GM12891 (cell line): ENCODE measurements at places on chromosomes 1 and 21.

- DNase-seq, result no peak
Measured at GRCh38 chr1:205458777-205459566, 3.1 kb upstream of the BLACAT1 start.

- DNase-seq, result no peak
Measured at GRCh38 chr1:39262802-39263201, 58.3 kb downstream of the MACF1 start.

DNA sequence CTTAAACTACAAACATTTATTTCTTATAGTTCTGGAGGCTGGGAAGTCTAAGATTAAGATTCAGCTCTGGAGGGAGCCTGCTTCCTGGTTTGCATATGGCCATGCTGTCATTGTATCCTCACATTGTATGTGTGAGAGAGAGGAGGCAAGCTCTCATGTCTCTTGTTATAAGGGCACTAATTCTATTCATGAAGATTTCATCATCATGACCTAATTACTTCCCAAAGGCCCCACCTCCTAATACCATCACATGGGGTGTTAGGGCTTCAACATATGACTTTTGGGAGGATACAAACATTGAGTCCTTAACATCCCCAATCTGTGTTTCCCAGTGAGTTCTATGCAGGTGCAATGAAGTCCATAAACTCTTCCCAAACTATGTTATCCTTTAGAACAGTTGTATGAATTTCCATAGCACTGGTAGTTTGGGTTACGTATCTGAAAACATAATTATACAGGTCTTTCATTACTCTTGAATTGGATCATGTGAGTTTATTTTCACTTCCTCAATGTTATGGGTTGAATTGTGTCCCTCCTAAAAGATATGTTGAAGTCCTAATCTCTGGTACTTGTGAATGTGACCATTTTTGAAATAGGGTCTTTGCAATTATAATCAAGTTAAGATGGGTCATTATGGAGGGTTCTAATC is 124.2 kb downstream of the RUNX1 start:
- no peak for DNase-seq

- DNase-seq, result no peak
Measured at GRCh38 chr1:118217141-118217838, 32.3 kb upstream of the SPAG17 start.

DNA sequence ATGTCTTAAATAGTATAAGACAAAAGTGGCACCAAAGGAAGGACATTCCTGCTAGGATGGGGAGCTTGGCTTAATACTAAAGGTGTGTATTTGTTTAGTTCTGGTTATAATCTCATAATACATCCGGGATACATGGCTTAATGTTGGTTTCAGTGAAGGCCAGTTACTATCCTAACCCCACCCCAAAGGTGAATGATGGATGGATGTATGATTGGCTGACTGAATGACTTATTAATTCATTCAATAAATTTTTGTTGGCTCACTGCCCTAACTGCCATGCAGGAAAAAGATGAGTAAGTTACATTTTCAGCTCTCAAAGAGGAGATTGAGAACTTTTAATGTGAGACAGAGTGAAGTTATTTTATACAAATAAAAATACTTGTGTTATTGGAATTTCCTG is 52.2 kb downstream of the PHACTR4 start:
- no peak for DNase-seq

GRCh38 chr1:24190983-24191461 is 3.9 kb upstream of the IFNLR1 start:
- no peak for DNase-seq

DNA sequence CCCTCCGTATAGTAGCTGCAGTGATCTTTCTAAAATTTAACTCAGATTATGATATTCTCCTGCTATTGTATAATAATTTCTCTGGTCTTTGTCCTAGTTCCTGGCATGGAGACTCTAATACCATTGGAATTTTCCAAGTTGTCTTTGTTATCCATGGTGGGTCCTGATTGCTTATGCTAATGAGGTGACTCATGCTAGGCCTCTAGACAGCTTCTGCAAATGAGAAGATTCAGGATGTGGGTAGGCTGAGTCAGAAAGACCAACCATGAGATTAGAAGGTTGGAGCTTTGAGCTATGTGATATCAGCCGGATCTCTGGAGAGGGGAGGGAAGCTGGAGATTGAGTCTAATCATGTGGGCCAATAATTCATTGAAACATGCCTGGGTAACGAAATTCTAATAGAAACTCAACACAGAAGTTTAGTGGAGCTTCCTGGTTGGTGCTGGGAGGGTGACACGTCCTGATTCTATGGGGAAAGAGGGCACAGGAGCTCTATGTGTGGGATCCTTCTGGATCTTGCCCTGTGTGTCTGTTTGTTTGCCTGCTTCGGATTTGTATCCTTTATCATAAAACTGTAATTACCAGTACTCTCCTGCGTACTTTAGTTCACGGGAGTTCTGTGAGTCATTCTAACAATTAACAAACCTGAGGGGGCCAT is 73.2 kb upstream of the CNIH3 start:
- DNase-seq, result no peak

- no peak for DNase-seq
Measured at GRCh38 chr1:206796116-206796515, 23.8 kb upstream of the IL10 start.

GRCh38 chr1:236522937-236523703 is 662 bp upstream of the LGALS8 start:
- no peak for DNase-seq

DNA sequence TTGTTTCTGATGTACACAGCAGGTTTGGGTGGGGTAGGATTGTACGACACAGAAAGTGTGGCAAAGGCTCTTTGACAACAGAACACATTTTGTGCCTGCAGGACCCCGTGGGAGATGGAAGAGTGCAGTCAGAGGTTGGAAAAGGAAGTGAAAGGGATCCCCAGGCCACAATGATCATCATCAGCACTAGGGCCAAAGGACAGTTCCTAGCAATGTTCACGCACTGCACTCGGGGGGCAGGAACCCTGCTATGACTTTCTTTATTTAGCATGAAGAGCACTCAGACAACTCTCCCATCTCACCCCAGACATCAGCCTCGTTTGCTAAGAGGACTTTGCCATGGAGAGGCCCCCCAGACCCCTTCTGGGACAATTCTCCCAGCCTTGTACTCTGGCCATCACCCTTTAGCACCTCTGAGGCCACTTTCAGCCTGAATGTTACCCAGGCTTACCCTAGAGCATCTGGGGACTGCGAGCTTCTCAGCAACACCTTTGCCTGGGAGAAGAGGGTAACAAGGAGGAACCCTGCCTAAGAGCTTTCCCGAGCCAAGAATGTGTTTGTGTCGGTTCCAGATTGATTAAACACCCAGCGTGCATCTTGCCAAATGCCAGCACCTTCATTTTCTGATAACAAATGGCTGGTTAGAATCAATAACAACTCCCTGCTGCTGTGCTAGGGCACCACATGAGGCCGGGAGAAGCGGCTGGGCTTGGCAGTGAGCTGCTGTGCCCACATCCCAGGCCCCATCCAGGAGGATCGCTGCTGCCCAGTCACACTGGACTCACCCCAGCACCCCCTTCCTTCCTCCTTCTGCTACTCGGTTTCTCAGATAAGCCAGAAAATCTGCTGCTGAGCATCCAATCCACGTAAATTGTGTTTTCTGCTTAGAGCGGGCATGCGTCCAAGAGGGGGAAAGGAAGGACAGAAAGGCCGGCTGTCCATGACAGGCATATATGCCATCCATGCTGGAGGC is 633.1 kb downstream of the AJAP1 start:
- DNase-seq, result no peak

DNA sequence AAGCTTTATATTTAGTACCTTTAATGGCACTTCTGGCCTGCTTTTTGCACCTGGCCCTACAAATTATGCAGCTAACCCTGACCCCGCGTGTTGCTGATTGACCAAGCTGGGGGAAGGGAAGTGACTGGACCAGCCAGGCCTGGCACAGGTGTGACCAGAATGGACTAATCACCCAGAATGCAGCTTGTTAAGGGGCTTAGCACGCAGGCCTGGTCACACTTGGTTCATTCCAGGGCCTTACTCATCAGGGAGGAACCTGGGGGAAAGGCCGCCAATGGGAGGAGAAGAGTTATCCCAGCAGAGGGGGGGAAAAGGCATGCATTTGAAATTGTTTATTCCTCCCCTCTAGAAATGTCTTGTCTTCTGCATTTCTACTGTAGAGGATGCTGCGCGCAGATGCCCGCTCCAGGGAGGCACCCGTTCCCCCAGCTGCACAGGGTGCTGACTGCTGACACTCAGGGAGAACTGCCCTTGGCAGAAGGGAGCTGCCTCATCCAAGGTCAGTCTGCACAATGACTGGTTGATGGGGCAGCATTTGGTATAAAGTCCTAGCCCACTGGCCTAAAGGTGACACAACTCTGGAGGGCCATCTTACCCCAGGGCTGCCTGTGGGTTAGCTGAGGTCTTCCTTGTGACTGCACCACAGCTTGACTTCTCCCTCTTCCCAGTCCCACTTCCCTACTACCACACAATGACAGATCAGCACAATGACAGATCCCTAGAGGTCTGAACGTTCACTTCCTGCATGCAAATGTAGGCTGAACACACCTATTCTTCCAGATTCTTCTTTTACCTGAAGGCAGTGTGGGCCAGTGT is 29.0 kb downstream of the DHCR24 start:
- DNase-seq, result no peak

DNA sequence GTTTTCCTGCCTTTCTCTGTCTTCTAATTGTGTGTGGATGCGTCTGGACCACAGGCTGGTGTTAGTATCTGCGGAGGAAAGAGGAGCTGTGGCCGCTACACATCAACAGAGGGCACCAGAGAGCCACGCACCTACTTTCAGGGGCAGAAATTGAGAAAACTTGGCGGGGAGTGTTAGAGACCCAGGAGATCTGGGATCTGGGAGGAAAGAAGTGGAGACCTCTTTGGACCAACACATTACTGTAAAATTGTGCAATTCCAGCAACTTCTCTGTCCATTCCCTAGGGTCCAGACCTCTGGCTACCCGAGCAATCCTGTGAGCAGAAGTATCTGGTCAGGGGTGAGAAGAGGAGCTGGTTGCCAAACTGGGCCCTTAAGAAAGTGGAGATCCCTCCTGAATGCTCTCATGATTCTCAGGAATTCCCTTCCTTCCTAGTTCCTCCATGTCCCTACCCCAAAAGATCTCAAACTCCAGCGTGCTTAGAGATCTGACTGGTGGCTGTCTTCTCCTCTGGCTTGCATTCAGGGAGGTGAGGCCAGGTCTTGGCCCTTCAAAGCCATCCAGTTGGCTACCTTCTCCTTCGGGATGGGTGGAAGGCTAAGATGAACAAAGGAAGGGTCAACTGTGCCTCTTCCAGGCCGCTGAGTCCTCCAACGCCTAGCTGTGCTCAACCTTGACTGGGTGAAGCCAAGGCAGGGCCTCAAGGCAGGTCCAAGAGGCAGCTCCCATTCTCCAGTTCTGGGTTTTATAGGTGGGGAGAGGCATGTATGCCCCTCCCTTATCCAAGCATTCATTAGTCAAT is 1.2 kb upstream of the KIRREL1 start:
- DNase-seq, result peak; percentile 58

DNA sequence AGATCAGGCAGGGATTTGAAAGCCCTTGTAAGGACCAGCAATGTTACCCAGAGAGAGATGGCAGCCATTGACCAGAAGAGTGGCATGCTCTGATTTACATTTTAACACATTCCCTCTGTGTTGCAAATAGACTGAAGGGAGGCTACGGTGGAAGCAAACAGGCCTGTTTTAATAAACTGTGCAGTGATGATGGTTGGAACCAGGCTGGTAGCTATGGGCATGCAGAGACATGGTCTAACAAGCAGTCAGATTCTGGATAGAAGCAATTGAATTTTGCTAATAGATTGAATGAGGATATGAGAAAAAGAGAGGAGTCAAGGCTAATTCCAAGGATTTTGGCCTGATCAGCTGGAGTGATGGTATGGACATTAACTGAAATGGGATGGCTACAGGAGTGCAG is 32.3 kb upstream of the ZNF648 start:
- DNase-seq, result no peak

GRCh38 chr1:156245451-156246232 is 2.2 kb downstream of the PAQR6 start:
- DNase-seq, result peak; percentile 69
